ENCODE measurements at places on chromosomes 7 and 10. TPM values are rescaled to one million over a fixed set of nuclear protein-coding genes. Genes with fewer than 3 reads are reported as not detected.

The GDF2 gene
- not detected for total RNA-seq

The IKZF1 gene
- 0.22 TPM for total RNA-seq

The ANKRD7 gene
- total RNA-seq, result not detected

The AGAP9 gene
- total RNA-seq, result 0.26 TPM

The OR13A1 gene
- total RNA-seq, result not detected

The LOXL4 gene
- 6.9 TPM for total RNA-seq

- DNase-seq, result no peak
- no peak overlapping the region for H3K4me3 ChIP-seq
- H3K27ac ChIP-seq, result no peak overlapping the region
- no peaks in the 10 kb centered on the region for H3K36me3 ChIP-seq
Observed at GRCh38 chr10:58291538-58292174, 22.7 kb downstream of the CISD1 start.

GRCh38 chr10:74021248-74022055 is 23.5 kb downstream of the VCL start:
- no peaks in the 10 kb centered on the region for H3K27me3 ChIP-seq
- H3K4me3 ChIP-seq, result no peak overlapping the region

GRCh38 chr7:15954671-15955354 is 268.3 kb upstream of the MEOX2 start:
- H3K4me1 ChIP-seq, result no peaks in the 10 kb centered on the region
- H3K27ac ChIP-seq, result no peak overlapping the region
- no peak overlapping the region for H3K4me3 ChIP-seq

DNA sequence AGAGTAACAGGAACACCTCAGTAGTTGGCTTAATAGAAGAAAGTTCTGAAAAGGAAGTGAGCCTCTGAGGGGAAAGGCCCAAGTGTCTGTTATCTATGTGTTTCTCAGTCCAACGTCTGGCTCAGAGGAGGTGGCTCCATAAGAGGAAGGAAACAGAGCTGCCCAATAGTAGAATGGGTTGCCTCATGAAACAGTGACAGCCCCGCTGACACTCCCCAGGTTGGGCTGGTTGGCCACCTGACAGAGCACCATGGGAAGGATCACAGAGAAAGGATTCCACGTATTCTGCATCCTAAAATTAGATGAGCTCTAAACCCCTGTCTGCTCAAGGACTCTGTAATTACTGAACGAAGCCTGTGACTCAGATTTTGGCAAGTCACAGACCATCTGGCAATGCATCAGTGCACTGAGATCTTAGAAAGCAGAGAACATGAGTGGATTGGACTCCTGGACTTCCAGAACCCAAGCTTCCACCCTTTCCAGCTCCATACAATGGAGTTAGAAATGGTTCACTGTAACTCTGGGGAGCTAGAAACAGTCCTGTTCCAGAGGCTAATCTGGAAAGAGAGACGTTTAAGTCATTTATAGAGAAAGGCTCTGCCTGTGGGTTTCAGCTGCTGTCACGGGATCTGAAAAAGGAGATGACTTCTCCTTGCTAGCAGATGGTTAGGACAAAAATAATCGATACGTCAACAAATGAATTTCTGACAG is 2.9 kb downstream of the PKD2L1 start:
- peak overlapping the region; percentile 5 for H3K27ac ChIP-seq
- H3K27me3 ChIP-seq, result peaks cover 19% of the 10 kb centered on the region
- H3K4me1 ChIP-seq, result no peaks in the 10 kb centered on the region
- DNase-seq, result peak; percentile 41

- H3K4me3 ChIP-seq, result no peak overlapping the region
- no peaks in the 10 kb centered on the region for H3K4me1 ChIP-seq
- no peaks in the 10 kb centered on the region for H3K36me3 ChIP-seq
- DNase-seq, result no peak
Observed at GRCh38 chr10:28962768-28963167, 285.4 kb downstream of the BAMBI start.

DNA sequence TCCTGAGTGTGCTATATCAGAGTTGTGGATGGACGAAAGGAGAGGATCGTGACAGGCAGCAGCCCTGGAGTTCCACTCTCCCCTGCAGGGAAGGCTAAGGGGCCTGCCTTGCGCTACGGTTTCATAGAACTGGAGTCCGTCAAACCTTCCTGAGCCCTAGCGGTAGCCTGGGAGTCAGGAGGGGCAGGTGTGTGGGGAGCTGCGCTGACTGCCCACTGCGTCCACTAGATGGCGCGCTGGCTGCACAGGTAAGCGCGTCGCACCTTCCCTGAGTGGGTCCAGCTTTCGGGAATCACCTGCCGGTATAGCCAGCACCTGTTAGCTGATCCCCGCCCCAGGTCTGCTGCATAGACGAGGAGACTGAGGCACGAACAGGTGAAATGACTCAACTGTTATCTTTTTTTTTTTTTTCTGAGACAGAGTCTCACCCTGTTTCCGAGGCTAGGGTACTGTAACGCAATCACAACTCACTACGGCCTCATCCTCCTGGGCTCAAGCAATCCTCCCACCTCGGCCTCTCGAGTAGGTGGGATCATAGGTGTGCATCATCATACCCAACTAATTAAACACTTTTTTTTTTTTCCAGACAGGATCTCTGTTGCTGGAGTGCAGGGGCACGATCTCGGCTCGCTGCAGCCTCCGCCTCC is 20.2 kb upstream of the BAIAP2L1 start:
- H3K27ac ChIP-seq, result no peak overlapping the region
- H3K27me3 ChIP-seq, result no peaks in the 10 kb centered on the region
- H3K36me3 ChIP-seq, result no peaks in the 10 kb centered on the region
- H3K4me1 ChIP-seq, result no peaks in the 10 kb centered on the region

- H3K27me3 ChIP-seq, result no peaks in the 10 kb centered on the region
- no peak for DNase-seq
- H3K4me3 ChIP-seq, result no peak overlapping the region
- H3K4me1 ChIP-seq, result peaks cover 51% of the 10 kb centered on the region
- no peaks in the 10 kb centered on the region for H3K36me3 ChIP-seq
Observed at GRCh38 chr10:29859521-29860130, 199.8 kb downstream of the JCAD start.

DNA sequence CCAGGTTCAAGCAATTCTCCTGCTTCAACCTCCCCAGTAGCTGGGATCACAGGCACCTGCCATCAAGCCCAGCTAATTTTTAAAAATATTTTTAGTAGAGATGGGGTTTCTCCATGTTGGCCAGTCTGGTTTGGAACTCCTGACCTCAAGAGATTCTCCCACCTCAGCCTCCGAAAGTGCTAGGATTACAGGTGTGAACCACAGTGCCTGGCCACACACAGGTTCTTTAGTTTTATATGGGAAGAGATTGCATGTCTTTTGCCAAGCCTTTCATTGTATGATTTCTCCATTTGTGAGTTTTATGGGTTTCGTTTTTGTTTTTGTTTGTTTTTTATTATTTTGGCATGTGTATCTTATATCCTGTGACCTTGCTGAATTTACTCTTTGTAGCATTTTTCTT is 40.9 kb downstream of the C1GALT1 start:
- H3K36me3 ChIP-seq, result no peaks in the 10 kb centered on the region
- no peaks in the 10 kb centered on the region for H3K27me3 ChIP-seq
- peaks cover 5% of the 10 kb centered on the region for H3K4me1 ChIP-seq
- H3K27ac ChIP-seq, result no peak overlapping the region
- DNase-seq, result no peak

DNA sequence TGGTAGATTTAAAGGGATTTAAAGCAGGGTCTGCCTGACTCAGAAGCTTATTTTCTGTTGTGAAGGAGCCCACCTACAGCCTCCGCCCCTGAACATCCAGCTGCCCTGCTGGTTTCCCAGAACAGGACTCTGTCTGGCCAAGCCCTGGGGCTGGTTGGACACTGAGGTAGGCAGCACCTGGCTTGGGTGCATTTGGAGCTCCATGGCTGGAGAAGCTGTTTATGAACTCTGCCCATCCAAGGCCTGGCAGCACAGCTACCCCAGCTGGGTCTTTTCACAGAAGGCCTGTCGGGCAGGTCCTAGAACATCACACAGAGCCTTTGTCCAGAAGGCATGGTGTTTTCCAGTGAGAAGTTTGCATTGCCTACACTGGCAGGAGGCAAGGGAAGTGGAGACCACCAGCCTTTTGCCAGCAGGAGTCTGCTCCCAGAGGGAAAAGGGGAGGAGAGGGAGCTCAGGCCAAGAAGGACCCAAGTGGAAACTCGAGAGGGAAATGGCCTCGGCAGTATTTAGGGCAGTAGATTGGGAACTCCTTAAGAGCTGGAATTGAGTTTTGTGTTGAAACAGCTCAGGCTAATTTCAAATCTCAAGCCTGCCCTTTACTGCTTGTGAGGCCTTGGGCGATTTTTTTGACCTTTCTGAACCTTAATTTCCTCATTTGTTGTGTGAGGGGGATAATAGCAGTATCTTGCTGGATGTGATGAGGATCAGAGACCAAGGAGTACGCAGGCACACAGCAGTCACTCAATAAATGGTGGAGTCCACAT is 12.3 kb upstream of the PDCD4 start:
- H3K4me1 ChIP-seq, result peaks cover 17% of the 10 kb centered on the region
- no peak for DNase-seq
- H3K36me3 ChIP-seq, result no peaks in the 10 kb centered on the region
- no peaks in the 10 kb centered on the region for H3K27me3 ChIP-seq

GRCh38 chr7:14260011-14260410 is 270.5 kb upstream of the ETV1 start:
- H3K4me1 ChIP-seq, result no peaks in the 10 kb centered on the region
- no peak for DNase-seq
- no peaks in the 10 kb centered on the region for H3K36me3 ChIP-seq
- H3K4me3 ChIP-seq, result no peak overlapping the region

DNA sequence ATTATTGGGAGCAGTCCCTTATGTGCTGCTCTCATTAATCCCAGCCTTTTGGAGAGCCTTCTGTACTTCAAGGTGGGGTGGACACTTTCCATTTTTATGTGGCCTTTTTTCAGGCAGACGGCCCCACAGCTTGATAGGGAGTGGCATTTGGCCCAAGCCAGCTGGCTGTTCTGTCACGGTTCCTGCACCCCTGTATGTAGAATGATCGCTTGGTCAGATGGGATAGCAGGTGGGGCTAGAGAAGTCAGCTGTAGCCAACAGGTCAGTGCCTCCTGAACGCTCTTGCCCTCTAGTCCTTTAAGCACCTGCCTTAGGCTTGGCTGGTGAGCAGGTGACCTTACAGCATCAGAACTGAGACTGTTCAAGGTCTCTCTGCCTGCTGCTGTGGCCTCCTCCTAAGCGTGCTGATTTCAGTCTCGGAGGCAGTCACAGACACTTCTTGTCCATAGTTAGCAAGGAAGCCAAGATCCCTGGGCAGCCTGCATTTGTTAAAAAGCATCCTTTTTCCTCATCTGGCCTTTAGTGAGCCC is 95.3 kb downstream of the LRRC4 start:
- peaks cover 8% of the 10 kb centered on the region for H3K4me1 ChIP-seq
- no peaks in the 10 kb centered on the region for H3K27me3 ChIP-seq
- H3K27ac ChIP-seq, result no peak overlapping the region
- H3K36me3 ChIP-seq, result no peaks in the 10 kb centered on the region

DNA sequence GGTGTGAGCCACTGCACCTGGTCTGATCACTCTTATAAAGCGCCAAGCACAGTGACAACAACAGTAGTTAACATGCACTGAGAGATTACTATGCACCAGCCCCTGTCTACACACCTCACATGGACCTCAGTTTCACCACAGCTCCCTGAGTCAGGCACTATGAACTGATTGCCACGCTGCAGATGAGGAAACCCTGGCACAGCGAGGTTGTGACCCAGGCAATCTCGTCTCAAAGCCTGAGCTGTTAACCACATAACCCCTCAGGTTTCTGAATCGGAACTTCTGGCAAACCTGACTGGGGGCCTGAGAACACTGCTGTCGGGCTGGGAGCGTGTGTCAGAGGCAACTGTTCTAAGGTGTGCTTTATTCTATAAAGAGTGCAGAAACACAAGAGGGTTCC is 150.8 kb downstream of the RNF216 start:
- H3K27me3 ChIP-seq, result no peaks in the 10 kb centered on the region
- DNase-seq, result no peak
- peaks cover 25% of the 10 kb centered on the region for H3K4me1 ChIP-seq
- H3K27ac ChIP-seq, result no peak overlapping the region

DNA sequence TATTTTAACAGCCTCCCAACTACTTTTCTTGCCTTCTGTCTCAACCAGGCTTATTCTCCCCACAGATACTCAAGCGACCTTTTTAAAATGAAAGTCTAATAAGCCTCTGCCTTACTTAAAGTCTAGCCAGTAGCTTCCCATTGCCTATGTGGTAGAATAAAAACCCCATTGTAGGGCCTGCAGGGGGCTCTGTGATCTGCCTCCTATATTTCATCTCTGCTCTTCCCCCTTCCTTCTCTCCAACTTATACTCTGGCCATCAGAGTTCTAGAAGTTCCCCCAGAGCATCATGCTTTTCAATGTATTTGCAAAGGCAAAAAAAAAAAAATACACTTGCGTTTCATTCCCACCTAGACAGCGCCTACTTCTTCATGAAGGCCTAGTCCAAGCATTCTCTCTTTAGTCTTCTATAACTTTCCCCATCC is 167.7 kb upstream of the ADO start:
- no peaks in the 10 kb centered on the region for H3K4me1 ChIP-seq
- no peak overlapping the region for H3K4me3 ChIP-seq
- peak overlapping the region; percentile 7 for H3K27ac ChIP-seq
- no peaks in the 10 kb centered on the region for H3K27me3 ChIP-seq
- no peak for DNase-seq
- no peaks in the 10 kb centered on the region for H3K36me3 ChIP-seq

- H3K27ac ChIP-seq, result no peak overlapping the region
- no peaks in the 10 kb centered on the region for H3K4me1 ChIP-seq
- no peaks in the 10 kb centered on the region for H3K36me3 ChIP-seq
- DNase-seq, result no peak
Observed at GRCh38 chr10:70958396-70958795, 70.0 kb upstream of the PCBD1 start.

GRCh38 chr10:97508342-97508741 is 9.6 kb downstream of the UBTD1 start:
- no peak for DNase-seq
- no peak overlapping the region for H3K4me3 ChIP-seq
- H3K4me1 ChIP-seq, result peaks cover 23% of the 10 kb centered on the region
- no peaks in the 10 kb centered on the region for H3K36me3 ChIP-seq

GRCh38 chr7:44796034-44796503 is 412 bp upstream of the PPIA start:
- no peaks in the 10 kb centered on the region for H3K27me3 ChIP-seq
- no peaks in the 10 kb centered on the region for H3K36me3 ChIP-seq
- peaks cover 23% of the 10 kb centered on the region for H3K4me1 ChIP-seq
- H3K27ac ChIP-seq, result peak overlapping the region; percentile 95
- DNase-seq, result peak; percentile 6

DNA sequence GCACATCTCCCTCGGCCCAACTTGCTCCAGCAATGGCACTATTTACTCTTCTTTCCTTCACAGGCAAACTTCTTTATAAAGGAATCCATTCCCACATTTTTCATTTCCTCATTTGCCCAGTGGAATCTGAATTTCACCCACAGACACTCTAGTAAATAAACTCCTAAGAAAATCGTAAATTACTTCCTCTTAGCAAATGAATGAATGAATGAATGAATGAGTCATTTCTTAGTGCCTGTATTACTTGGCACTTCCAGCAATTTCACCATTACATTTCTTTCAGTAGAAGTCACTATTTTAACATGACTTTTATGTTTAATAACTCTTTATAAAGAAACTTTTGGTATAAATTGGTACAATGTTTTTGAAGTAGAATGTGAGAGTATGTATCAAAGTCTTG is 55.7 kb downstream of the DDC start:
- no peaks in the 10 kb centered on the region for H3K36me3 ChIP-seq
- peaks cover 49% of the 10 kb centered on the region for H3K4me1 ChIP-seq
- no peak for DNase-seq

Data from gastrocnemius medialis (tissue), 4 donors.